ENCODE measurements at places on chromosomes 2 and 18. TPM values are rescaled to one million over a fixed set of nuclear protein-coding genes. Genes with fewer than 3 reads are reported as not detected.
A peak's percentile ranks its signal among the peaks of the same experiment; 100 is the strongest.

DNA sequence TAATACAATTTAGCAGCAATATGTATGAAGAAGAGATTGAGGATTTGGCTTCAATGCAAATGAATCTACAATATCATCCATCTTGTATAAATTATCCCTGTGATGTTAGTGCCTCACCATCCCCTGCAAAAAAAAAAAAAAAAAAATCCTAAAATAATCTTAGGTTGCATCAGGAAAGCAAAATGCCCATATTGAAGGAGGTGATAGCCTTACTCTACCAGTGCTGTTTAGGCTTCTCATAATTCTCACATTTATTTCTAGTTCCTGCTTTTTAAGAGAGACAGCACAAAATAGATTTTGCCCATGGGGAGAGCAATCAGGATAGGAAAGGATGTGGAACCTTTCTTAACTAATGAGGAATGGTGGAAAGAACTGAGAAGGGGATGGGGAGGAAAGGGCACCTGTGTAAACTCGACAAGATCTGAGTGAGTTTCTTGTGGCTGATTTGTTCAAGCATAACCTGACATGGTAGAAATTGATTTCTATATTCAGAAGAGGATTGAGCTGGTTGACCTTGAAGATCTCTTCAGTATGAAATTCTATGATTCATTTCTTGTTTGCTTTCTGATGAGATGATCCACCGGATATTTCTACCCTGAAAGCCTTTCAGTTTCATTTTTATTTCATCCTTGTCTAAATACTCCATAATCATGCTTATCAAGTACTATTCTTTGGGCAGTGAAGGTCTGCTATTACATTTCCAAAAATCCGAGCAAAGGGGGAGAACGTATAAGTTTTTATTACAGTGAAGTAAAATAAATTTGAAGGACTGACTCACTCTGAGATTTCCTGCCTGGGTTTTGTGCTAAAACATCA, 391.2 kb downstream of the PTPRM start:
- H3K27ac ChIP-seq = peak overlapping the region; percentile 31
- H3K4me3 ChIP-seq = no peak overlapping the region
- H3K27me3 ChIP-seq = no peaks in the 10 kb centered on the region
- H3K4me1 ChIP-seq = no peaks in the 10 kb centered on the region

- no peak for DNase-seq
- no peak overlapping the region for H3K4me3 ChIP-seq
- H3K36me3 ChIP-seq = no peaks in the 10 kb centered on the region
- H3K27me3 ChIP-seq = no peaks in the 10 kb centered on the region
- H3K4me1 ChIP-seq = peaks cover 51% of the 10 kb centered on the region
Measured at GRCh38 chr18:48613589-48614404, 75.0 kb downstream of the CTIF start.

The PTPN4 gene
- total RNA-seq = 23.3 TPM

DNA sequence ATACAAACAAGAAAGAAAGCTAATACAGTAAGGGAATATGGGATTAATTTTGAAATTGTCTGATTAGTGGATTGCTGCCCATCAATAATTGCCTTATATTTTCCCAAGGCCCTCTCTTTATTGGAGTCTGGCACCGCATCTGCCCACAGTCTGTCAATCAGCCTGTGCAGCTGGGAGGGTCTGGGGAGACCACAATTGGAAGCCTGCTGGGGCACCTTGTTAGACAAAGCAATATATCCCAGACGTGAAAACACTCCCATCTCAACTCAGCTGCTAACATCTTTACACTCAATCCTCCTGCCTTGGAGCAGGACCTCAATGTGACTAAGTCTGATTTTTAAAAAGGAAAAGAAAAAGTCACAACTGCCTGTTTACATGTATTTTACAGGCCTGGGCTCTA, 258.6 kb downstream of the SRBD1 start:
- H3K36me3 ChIP-seq = no peaks in the 10 kb centered on the region
- no peak overlapping the region for H3K27ac ChIP-seq
- DNase-seq = no peak
- no peaks in the 10 kb centered on the region for H3K27me3 ChIP-seq
- no peaks in the 10 kb centered on the region for H3K4me1 ChIP-seq
- no peak overlapping the region for H3K4me3 ChIP-seq

- peak overlapping the region; percentile 93 for H3K4me3 ChIP-seq
- peak overlapping the region; percentile 92 for H3K27ac ChIP-seq
- peaks cover 32% of the 10 kb centered on the region for H3K4me1 ChIP-seq
- H3K27me3 ChIP-seq = peaks cover 6% of the 10 kb centered on the region
- no peaks in the 10 kb centered on the region for H3K36me3 ChIP-seq
Measured at GRCh38 chr2:12719400-12720277, 2.9 kb downstream of the TRIB2 start.

The ADD2 gene
- total RNA-seq = 2.4 TPM

The CLEC4F gene
- total RNA-seq = not detected

The EVX2 gene
- not detected for total RNA-seq

DNA sequence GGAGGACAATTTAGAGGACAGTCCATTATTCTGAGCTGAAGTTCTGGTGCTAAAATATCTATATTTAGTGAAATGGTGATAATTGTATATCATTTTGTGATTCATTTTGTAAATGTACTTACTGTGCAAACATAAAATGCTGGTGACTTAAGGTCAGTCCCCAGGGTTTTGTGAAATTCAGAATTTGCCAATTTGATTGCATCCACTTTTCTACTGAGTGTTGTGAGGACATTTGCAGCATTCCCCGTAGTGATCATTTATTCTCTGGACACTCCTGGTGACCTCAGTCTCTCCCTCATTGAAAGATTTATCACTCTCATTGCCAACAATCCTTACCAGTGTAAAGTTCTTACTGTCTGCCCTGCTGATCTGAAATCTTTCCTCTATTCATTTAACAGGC, 98.2 kb downstream of the SOCS6 start:
- no peaks in the 10 kb centered on the region for H3K36me3 ChIP-seq
- peaks cover 11% of the 10 kb centered on the region for H3K4me1 ChIP-seq
- no peaks in the 10 kb centered on the region for H3K27me3 ChIP-seq
- H3K4me3 ChIP-seq = no peak overlapping the region
- DNase-seq = no peak

DNA sequence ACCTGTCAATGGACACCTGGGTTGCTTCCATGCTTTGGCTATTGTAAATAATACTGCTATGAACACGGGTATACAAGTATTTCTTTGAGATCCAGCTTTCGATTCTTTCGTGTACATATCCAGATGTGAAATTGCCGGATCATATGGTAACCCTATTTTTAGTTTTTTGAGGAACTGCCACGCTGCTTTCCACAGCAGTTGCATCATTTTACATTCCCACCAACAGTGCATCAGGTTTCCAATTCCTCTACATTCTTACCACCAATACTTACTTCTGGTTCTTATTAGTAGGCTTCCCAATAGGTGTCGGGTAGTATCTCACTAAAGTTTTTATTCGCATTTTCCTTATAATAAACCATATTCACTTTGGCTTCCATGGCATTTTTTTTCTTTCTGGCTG, 69.6 kb downstream of the PID1 start:
- DNase-seq = no peak
- H3K27ac ChIP-seq = no peak overlapping the region
- H3K4me3 ChIP-seq = no peak overlapping the region
- H3K27me3 ChIP-seq = no peaks in the 10 kb centered on the region
- no peaks in the 10 kb centered on the region for H3K4me1 ChIP-seq

GRCh38 chr2:140338795-140339194, 1558.6 kb upstream of the NXPH2 start:
- H3K27me3 ChIP-seq = no peaks in the 10 kb centered on the region
- H3K27ac ChIP-seq = no peak overlapping the region
- no peak for DNase-seq
- H3K4me1 ChIP-seq = no peaks in the 10 kb centered on the region
- no peaks in the 10 kb centered on the region for H3K36me3 ChIP-seq

- H3K4me3 ChIP-seq = no peak overlapping the region
- DNase-seq = no peak
- H3K4me1 ChIP-seq = no peaks in the 10 kb centered on the region
- H3K36me3 ChIP-seq = no peaks in the 10 kb centered on the region
Measured at GRCh38 chr2:76445880-76446279, 735.2 kb upstream of the GCFC2 start.

DNA sequence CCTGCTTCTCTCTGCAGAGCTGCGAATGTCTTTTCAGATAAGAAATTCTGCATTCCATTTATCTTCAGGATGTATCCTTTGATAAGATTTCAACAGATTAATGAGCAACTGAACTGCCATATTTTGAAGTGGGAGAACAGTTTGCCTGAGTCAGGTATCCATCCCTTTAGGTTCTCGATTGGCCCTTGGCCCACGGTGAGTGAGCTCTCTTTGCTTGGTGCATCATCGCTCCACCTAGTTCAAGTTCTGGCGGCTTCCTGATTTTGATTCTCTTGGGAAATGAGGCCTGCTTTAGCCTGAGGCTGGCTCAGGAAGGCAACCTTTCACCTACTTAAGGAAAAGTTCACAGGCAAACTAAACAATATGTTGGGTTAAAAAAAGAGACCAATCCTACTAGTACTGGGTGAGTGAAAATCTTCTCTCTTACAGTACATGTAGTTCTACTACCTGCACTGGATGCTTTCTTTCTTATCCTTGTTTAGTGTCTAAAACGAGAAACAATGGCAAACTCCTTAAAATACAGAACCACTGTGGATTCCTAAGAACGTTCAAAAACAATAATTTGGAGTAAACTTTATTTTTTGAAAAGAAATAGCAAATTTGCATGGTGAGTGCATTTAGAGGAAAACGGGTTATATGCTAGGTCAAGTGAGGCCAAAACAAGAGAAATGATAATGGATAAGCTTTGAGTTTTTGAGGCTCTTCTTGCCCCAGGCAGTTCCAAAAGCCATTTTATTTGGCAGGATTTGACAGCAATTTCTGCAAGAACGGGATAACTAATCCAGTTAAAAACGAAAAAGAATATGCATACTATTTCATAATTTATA, 837 bp upstream of the ACSL3 start:
- peak overlapping the region; percentile 83 for H3K4me3 ChIP-seq
- H3K27me3 ChIP-seq = no peaks in the 10 kb centered on the region
- H3K4me1 ChIP-seq = peaks cover 12% of the 10 kb centered on the region
- peak overlapping the region; percentile 97 for H3K27ac ChIP-seq
- DNase-seq = no peak

GRCh38 chr2:37615804-37616676, 55.4 kb downstream of the CDC42EP3 start:
- DNase-seq = no peak
- H3K27me3 ChIP-seq = no peaks in the 10 kb centered on the region
- H3K36me3 ChIP-seq = no peaks in the 10 kb centered on the region
- no peak overlapping the region for H3K4me3 ChIP-seq
- peaks cover 4% of the 10 kb centered on the region for H3K4me1 ChIP-seq

The DDX1 gene
- total RNA-seq = 78.6 TPM

DNA sequence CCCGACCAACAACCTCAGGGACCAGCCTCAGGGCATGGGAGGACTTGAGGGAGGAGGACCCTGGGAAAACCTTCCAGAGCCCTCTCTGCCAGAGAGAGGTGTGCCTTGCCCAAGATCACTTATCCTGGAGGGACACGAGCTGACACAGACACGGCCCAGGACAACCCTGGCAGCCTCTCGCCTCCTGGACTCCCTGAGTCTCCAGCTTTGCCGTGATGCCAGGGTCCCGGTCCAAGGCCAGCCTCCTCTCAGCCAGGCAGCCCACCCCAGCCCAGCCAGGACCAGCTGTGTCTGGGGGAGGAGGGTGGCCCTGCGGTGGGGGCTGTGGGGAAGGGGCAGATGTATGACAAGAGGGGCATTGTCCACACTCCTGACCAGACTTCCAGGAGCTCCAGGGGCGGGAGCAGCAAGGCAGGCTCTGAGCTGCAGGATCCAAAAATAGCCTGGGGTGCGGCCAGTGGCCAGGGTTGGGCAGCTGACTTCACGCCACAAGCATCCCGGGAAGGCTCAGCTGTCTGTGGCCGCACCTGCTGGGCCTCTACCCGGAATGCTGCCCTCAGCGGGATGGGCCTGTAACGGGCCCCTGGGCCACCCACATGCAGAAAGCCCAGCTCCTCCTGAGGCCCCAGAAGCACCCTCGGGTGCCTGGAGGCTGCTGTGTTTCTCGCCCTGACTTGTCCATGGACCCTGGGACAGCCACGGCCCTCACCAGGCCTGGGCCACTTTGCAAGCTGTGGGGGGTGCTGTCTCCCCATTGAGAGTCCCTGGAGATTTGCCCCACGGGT, 65.5 kb upstream of the GPC1 start:
- DNase-seq = no peak
- peaks cover 31% of the 10 kb centered on the region for H3K4me1 ChIP-seq
- no peak overlapping the region for H3K4me3 ChIP-seq

Measured in esophagus squamous epithelium (tissue), 5 donors.